ENCODE measurements at places on chromosomes 16 and 17. TPM values are rescaled to one million over a fixed set of nuclear protein-coding genes. Genes with fewer than 3 reads are reported as not detected.

PNMT gene
- not detected for total RNA-seq

CIAPIN1 gene
- 56.2 TPM for total RNA-seq

DNA sequence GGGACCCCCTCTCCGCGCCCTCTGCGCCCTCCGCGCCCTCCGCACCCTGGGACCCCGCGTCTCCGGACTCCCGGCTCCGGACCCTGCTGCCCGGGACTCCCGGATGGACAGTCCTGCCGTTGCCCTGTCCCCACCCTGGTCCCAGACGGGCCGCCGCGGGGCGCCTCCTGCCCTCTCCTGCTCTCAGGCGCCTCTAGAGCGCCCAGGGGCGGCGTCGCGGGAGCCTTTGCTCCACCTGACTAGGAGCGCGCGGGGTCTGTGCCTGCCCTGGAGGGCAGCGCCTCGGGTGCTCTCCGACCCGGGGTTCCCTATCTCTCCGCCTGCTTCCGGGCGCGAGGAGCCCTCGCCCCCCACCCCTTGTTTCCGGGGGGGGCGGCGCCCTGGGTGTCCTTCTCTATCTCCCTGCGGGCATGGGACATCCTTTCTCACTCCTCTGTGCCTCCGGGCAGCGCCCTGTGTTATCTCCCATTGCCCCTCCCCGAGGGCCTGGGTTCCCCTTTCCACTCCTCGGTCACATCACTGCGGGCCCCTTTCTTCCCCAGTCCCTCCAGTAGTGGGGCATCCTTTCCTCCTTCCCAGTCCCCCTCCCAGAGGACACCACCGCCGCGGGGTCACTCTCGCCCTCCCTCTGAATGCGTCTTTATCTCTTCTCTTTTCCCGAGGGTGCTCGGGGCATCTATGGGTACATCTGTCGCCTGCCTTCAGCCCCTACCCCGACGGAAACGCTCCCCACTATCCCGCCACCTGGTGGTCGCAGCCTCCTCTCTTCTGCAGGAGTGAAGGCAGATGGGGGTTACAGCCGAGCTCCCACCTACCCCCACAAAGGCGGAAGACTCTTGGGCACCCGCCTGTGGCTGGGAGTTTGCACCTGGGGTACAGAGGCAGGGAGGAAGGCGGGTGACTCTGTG is 875 bp downstream of the PRKCB start:
- DNase-seq, result peak; percentile 75

DNA sequence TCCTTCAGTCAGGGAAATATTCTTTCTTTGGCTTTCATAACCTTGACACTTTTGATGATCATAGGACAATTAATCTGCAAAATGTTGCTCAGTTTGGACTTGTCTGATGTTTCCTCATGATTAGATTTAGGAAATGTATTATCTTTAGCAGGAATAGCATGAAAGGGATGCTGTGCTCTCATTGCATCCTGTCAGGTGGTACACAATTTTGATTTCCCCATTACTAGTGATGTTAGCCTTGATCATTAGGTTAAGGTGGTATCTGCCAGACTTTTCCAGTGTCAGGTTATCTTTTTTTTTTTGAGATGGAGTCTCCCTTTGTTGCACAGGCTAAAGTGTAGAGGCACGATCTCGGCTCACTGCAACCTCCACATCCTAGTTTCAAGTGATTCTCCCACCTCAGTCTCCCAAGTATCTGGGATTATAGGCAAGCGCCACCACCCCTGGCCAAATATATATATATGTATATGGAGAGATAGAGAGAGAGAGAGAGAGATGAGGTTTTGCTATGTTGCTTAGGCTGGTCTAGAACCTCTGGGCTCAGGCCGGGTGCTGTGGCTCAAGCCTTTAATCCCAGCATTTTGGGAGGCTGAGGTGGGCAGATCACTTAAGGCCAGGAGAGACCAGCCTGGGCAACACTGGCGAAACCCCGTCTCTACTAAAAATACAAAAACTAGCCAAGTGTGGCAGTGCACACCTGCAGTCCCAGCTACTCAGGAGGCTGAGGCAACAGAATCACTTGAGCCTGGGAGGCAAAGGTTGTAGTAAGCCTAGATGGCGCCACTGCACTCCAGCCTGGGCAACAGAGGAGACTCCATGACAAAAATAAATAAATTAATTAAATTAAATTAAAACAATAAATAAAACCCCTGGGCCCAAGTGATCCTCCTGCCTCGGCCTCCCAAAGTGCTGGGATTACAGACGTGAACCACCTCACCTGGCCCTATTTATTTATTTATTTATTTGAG is 15.8 kb upstream of the CAVIN1 start:
- peak; percentile 82 for DNase-seq

DNA sequence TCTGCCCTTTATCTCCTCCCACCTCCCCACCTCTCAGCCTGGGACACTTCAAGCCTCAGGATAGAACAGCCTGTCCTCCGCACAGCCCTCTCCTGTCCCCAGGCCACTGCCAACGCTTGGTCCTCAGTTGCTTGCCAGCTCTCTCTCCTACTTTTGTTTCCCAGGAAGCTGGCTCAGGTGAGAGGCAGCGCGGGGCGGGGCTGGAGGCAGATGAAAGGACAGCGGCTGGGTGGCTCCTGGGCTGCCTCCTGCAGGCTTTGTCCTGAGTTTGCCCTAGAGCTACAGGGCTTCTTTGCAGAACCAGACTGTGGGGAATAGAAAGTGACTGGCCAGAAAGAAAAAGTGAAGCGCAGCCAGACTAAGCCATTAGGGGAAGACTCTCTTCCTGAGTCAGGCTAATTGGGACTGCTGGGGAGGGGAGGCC is 48.2 kb upstream of the CDC42EP4 start:
- DNase-seq, result no peak

DNA sequence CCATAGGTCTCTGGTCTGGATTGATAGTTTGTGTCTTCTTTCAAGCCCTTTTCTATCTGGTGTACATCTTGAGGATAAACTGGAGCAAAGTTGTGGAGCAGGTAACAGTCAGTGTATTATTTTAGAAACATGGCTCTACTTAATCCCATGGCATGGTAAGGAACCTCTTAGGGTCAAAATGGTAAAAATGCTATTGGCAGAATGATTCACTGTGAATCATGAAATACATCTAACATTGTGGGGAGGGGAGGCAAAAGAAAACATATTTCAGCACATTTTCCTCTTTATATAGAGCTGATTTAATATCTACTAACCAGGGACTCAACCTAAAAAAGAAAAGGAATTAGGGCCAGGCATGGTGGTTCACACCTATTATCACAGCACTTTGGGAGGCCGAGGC is 17.9 kb upstream of the ALDH3A2 start:
- no peak for DNase-seq

ZKSCAN2 gene
- total RNA-seq, result 12.5 TPM

- DNase-seq, result no peak
Measured at GRCh38 chr16:15900901-15901500, 12.6 kb upstream of the CEP20 start.

CCL8 gene
- not detected for total RNA-seq

ZNF830 gene
- total RNA-seq, result 25.5 TPM

DNA sequence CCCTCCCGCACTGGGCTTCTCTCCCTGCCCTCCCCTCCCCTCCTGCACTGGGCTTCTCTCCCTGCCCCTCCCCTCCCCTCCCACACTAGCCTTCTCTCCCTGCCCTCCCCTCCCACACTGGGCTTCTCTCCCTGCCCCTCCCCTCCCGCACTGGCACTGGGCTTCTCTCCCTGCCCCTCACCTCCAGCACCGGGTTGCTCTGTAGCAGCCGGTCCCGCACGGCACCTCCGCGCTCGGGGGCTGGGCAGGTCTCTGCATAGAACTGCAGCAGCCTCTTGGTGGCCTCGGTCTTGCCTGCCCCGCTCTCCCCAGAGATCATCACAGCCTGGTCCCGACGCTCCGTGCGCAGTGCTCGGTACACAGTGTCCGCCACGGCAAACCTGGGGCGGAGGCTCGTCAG is 9.8 kb downstream of the MYO1C start:
- DNase-seq, result no peak

- DNase-seq, result no peak
Measured at GRCh38 chr17:77817953-77818352, 140.6 kb upstream of the TNRC6C start.
